ENCODE measurements at places on chromosomes 1 and 21.

DNA sequence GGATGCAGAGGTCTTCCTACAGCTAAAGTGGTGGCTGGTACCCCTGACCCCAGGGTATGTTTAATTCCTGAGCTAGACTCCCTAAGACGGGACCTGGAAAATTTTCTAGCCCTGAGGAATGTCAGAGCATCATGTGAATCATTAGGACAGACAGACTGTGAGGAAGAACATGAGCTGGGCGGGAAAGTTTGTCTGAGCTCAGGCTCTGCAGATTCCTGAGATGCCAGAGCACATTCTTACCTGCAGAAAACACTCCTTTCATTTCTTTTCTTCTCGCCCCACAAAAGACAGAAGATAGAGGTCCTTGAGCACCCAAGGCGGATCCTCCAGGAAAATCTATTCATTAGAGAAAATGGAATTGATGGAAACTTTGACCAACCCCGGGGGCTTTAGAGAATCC, 6.5 kb downstream of the CAPN2 start:
- DNase-seq, result no peak

GRCh38 chr1:226736908-226737818, 1.9 kb downstream of the ITPKB start:
- peak; percentile 80 for DNase-seq

GRCh38 chr1:53381790-53382401, 54.0 kb upstream of the LRP8 start:
- DNase-seq, result no peak

GRCh38 chr1:176515310-176515709, 52.3 kb downstream of the PAPPA2 start:
- no peak for DNase-seq

- DNase-seq, result no peak
Observed at GRCh38 chr1:228802386-228803220, 67.3 kb downstream of the RHOU start.

DNA sequence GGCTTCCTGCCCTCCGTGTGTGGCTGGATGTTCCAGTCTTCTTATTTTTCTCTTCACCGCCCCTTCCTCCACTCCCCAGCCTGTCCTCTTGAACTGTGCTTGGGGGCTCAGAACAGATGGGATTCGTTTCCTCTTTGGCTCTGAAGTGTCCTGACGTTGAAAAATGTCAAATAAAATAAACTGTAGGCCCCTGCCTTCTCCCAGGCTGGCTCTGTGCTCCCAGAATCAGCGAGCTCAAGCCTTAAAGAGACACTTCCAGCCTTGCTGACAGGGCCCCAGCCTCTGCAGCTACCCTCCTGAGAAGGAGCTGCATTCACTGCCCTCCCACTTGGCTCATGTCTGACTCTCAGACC, 104.2 kb upstream of the IPO9 start:
- DNase-seq, result no peak

GRCh38 chr1:84957966-84958365, 38.9 kb downstream of the MCOLN2 start:
- DNase-seq, result no peak

- DNase-seq, result no peak
Observed at GRCh38 chr1:111695801-111696200, 43.4 kb downstream of the INKA2 start.

- no peak for DNase-seq
Observed at GRCh38 chr1:68470388-68470970, 20.7 kb upstream of the RPE65 start.

DNA sequence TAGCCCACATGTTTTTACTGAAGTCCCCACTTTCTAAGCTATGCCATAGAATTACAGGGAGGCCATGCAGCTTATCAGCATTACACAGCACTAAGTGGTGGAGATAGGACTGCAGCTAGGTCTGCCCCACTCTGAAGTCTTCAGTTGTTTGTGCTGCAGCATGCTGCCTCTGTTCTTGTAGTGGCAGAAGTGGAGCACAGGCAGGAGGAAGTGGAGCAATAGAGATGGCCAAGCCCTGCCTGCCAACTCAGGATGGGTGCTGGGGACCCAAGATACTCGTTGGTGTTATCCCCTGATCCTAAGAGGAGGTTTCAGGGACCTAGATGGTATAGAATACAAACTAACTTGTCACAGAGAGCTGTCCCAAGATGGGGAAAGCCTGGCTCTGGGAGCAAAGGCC, 12.9 kb downstream of the MRPL37 start:
- DNase-seq, result no peak

DNA sequence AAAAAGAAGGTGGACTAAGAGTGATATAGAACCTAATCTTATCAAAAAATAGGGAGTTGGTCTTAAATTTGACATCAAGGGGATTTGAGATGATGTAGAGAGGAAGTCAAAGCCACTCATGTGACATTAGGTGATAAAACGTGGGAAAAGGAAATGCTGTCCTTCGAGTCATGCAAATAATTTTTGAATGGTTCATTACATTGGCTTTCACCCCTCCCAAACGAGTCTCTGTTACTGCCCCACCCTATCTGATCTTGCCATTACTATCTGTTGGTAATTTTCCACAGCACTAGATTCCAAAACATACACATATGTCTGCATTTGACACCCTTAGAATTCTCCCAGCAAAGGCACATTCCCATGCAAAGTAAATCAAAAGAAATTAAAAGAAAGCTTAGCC, 531.1 kb upstream of the ADAMTS5 start:
- no peak for DNase-seq

GRCh38 chr1:201298396-201299381, 15.4 kb downstream of the PKP1 start:
- DNase-seq, result no peak

DNA sequence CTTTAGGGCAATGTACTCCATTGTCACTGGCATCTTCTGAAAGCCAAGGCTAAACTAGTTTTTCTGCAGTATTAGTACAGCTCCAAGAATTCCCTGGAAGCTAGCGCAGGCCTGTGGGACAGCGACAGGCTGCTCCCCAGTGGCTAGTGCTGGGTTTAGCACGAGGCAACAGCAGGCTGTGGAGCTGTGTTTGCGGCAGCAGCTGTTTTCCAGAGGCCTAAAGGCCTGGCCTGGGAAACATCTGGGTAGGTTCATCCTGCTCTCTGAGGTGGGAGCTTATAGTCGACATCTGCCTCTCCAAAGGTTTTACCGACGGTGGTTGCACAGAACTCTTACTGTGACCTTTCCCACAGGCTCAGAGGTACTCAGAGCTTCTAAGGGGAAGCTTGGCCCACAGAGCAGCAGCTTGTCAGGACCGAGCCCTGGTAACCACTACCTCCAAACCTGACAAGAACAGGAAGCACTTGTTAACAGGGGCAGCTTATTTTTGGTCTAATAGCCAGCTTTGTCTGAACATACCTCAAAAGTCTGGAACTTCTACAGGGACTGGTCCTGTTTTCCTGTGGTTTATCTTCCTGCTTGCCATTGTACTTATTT, 17.2 kb downstream of the CC2D1B start:
- peak; percentile 81 for DNase-seq

- no peak for DNase-seq
Observed at GRCh38 chr1:60141276-60141675, 67.7 kb upstream of the C1orf87 start.

- peak; percentile 29 for DNase-seq
Observed at GRCh38 chr21:38965910-38966504, 160.3 kb downstream of the ETS2 start.

DNA sequence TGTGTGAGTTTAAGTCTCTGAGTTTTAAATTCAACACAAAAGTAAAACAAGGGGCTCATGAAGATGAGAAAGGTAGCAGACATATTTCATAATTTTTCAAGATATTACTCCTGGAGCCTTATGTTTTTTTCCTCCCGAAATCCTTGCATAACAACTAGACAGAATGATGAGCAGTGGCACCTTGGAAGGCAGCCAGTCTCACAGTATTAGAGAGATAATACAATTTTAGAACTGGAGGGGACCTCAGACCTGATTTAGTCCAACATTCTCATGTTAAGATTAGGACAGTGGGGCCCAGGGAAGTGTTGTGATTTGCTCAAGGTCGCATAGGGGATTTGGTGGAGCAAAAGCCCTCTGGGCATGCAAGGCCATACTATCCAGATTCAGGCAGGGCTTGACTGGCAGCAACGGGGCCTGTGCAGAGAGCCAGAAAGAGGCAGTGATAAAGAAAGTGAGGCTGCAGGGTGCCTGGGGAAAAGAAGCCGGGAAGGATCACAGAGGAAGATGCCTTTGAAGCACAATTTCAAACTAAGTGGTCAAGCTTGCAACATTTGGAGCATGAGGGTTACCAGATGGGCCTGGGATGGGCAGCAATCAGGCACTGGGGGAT, 31.4 kb upstream of the BCL9 start:
- peak; percentile 33 for DNase-seq

GRCh38 chr1:113003751-113004690, 48.0 kb upstream of the SLC16A1 start:
- DNase-seq, result no peak

GRCh38 chr1:30777904-30778153, 20.3 kb upstream of the LAPTM5 start:
- DNase-seq, result no peak

- DNase-seq, result no peak
Observed at GRCh38 chr1:234605983-234606783, 3.8 kb downstream of the IRF2BP2 start.

DNA sequence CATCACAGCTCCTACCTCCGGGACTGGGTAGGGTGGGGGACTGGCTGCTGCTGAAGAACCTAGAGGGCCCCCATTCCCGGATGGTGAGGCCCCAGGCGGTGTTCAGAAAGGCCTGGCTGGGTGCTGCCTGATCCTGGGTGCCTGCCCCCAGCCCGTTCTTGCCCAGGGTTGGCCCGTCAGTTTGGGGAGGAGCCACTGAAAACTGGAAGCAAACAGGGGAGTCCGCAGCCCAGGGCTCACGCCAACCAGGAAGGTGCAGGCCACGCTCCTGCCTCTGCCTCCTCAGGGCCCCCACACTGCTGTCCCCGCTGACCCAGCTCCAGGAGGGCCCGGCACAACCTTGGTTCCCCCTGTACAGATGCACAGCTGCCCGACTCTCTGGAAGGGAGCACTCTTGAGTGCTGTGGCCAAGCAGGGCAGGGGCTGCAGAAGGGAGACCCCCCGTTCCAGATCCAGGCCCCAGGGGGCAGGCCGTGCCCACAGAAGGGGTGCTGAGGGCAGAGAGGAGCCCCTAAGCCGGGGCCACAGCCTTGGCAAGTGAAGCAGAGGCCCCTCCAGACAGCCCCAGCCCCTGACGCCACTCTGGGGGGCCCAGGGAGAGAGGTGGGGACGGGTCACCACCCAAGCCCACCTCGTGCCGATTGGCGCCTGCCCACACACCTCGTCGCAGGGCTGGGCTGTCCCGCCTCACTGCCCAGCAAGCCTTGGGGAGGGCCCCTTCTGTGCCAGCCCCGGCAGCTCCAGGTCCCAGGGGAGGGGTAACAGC, 5.5 kb downstream of the C1QTNF12 start:
- DNase-seq, result no peak

DNA sequence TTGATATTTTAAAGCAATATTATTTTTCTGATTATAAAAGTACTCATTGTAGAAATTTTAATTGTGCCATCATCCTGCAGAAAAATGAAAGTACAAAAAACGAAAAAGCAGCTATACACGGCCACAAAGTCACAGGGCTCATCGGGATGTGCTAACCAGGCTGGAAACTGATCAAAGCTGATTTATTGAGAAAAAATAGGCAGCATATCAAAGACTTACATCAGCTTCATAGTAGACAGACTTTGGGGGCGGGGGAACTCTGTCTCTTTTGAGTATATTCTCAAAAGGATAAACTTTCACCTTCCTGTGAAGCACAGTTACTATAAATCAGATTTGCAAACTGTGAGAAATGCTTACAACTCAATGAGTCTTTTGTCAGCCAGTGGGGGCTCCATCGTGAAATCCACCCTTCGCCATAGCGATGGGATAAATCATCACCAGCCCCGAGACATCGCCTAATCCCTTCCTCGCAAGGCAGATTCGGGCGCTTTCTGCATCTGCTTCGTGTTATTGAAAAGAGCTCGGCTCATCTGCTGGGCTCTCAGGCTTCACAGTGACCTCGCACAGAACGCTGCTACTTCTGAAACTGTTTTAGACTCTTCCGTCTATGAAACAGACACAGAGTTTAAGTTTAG, 69.2 kb upstream of the ERG start:
- DNase-seq, result peak; percentile 29

GRCh38 chr1:176767714-176768136, 304.8 kb downstream of the PAPPA2 start:
- DNase-seq, result no peak

DNA sequence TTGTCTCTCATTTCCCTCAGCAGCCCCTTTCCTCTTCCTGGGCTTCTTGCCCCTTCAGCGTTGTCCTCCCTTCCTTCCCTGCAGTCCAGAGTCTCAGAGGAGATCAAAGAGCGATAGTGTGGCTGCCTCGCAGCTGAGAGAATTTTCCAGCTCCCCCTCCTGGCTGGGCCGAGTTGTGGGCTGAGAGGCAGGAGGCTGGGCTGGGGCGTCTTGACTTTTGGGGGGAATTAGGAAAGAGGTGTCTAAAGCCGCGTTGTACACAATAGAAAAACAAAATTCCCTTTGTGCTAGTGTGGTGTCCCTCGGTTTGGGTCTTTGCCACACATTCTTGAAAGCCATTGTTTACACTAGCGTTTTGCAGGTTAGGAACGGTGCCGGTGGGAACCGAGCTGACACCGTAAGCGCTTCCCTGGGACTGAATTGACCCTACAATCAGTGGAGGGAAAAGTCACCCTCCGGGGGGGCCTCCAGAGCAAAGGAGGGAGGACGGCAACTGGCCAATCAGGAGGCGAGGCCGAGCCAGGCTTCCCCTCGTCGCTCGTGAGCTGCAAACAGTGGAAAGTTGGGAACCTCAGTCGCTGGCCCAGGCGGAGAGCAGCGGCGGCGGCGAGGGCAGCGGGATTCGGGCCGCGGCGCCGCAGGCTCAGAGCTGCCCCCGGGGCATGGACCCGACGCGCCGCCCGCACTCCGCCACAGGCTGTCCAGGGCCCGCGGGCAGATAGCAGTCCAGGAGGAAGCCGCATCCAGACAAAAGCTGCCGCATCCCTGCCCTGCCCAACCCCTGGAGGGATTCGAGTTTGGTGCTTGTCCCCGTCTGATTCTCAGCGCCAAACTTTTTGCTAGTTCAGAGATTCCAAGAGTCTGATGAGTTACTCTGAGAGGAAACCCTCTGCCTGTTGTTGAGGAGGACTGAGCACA, at the start of gene HMCN1:
Gene HMCN1, plus strand, starts transcription at position 574 of the 918 bp plus-strand sequence. CDS start 389 bp downstream, outside the sequence.
- DNase-seq, result peak; percentile 59

- DNase-seq, result no peak
Observed at GRCh38 chr1:202578001-202578504, 132.2 kb downstream of the SYT2 start.

GRCh38 chr1:201545851-201546492, 7.0 kb downstream of the NAV1 start:
- peak; percentile 35 for DNase-seq

Data from SK-N-SH (cell line).